ENCODE measurements at places on chromosomes 12 and 14. TPM values are rescaled to one million over a fixed set of nuclear protein-coding genes. Genes with fewer than 3 reads are reported as not detected.

TAS2R13 gene
- 1.7 TPM for total RNA-seq

CAPZA3 gene
- total RNA-seq, result not detected

MFAP5 gene
- total RNA-seq, result 9.0 TPM

TEX52 gene
- total RNA-seq, result not detected

GLIPR1L1 gene
- not detected for total RNA-seq

Data from fibroblast of lung (primary cell).